H4 (cell line): ENCODE measurements at places on chromosomes 4 and X. TPM values are rescaled to one million over a fixed set of nuclear protein-coding genes. Genes with fewer than 3 reads are reported as not detected.

DNA sequence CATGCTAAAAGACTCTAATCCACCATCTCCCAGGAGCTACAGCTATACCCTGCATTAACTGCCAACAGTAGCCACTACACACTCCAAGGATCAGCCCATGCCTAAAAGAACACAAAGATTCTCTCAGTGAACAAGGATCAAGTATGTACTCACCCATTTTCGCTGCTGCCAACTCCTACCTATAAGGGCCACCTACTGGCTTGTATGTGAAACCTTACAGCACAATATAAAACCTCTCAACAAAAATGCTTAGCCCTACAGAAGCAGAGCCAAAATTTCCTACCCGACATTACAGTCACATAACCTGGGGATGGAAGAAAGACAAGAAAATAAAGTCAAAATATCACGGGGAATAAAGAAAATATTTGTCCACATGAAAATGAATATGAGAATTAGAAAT, 562.8 kb upstream of the POU3F4 start:
- no peak for DNase-seq

DNA sequence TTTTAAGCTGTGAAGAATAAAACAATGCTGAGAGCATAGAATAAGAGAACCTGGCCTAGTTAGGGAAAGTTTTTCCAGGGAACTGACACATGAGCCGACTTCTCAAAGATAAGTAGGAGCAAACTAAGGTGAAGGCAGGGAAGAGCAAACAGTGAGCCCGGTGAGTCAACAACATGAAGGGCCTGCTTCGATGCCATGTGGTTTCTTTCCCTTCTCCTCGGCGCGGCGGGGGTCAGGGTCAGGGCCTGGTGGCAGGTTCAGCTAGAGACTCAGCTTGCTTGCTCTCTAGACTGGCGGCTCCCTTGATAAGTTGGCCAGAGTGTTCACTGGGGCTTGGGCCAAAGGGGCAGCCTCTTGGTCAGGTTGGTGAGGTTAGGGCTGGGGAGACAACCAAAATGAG, 81.1 kb downstream of the DLG3 start:
- no peak for DNase-seq

GRCh38 chr4:74096265-74096980, 2.6 kb downstream of the CXCL2 start:
- DNase-seq, result no peak

- DNase-seq, result peak; percentile 52
These were observed 33.0 kb downstream of the GALNTL6 start for GRCh38 chr4:171846232-171846631.

Gene SYN1
- total RNA-seq, result not detected in 2 replicates

Gene TCEANC
- 3.5 and 4.4 TPM in 2 replicates for total RNA-seq

Gene EXOC1L
- total RNA-seq, result not detected in 2 replicates

Gene DMP1
- not detected in 2 replicates for total RNA-seq
